ENCODE measurements at places on chromosomes 1 and 21. TPM values are rescaled to one million over a fixed set of nuclear protein-coding genes. Genes with fewer than 3 reads are reported as not detected.

- DNase-seq: no peak
Measured at GRCh38 chr1:45051005-45051772, 39.1 kb downstream of the UROD start.

DNA sequence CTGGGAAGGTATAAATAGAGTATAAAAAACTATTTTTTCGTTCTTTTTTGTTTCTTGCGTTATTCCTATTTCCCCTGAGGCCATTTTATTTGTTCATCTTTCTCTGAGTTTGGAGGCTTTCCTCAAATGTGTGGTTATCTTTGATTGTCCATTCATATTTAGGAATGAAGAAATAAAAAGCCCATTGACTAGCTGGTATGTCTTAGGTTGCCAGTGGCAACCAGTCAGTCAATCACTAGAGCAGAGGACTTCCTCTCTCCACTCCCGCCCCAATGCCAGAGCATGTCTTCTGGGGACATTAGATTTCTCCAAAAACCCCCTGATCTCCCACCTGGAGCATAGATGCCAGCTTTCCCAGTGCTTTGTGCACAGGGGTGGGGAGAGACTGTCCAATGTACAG, 20.7 kb upstream of the FOXE3 start:
- no peak for DNase-seq

The AMY1A gene
- polyA plus RNA-seq: not detected

- no peak for DNase-seq
Measured at GRCh38 chr1:104973516-104973915, 1223.8 kb downstream of the AMY1C start.

DNA sequence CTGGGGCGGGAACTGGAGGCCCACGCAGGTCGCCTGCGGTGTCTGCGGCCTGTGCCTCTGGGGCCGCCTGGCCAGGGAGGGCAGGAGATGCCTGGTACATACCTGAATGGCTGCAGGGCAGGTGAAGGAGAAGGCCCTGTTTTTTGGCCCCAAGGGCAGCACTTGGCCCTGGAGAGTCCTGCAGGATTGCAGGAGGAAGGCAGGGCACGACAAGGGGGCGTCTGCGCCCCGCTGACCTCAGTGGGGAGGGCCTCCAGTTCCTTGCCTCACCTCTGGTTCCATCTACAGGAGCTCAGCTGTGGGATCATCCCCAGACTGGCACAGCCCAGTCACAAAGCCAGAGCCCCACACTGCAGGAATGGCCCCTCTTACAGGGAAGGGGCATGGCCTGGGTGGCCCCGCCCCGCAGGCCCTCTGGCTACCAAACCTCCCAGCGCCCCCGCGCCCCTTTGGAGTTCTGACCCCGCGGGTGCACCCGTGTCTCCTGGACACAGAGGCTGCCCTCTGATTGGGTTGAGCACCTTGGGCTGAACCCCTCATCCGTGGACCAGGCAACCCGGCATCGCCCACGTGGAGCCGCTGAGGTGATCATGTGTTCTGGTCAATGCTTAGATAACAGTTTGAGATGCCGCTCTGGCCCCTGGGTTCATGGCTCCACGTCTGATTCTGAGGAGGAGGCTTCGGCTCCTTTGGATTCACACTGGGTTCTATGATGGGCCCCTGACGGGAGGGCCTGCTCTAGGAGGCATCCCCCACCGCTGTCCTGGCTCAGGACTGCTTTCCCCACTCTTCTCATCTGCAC, 1.3 kb upstream of the PEX10 start:
- peak; percentile 66 for DNase-seq

The CNR2 gene
- 0.06 TPM for polyA plus RNA-seq

DNA sequence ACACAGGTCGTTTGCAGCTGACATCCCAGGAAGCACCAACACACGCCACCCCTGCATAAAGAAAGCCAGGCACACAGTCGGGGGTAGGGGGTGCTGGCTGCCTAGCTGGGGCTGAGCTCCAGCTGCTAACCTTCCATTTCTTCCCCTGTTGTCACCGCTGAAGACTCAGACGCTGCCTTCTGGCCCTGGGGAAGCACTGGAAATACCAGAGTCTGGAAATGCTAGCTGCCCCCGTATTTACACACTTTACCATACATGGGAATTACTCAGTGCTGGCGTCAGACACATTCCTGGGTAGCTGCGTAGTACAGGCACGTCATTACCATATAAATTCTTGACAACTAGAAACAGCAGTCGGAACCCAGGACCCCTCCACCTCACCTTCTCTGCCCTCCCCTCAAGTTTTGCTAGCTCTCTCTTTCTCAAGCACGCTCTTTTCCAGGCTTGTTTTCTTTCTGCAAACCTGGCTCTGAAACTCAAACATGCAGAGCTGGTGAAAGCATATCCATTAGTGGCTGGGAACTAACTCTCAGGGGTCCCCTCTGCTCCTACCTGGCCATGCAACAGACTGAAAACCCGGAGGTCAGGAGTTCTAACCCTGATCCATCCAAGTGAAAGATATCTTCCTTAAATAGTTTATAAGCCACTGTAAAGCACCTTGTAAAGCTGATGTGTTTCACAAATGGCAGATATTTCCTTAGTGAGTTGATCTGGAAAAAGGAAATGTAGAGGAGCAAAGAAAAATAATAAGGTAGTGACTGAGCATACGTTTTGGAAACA, 3.3 kb downstream of the CSRP1 start:
- peak; percentile 74 for DNase-seq

DNA sequence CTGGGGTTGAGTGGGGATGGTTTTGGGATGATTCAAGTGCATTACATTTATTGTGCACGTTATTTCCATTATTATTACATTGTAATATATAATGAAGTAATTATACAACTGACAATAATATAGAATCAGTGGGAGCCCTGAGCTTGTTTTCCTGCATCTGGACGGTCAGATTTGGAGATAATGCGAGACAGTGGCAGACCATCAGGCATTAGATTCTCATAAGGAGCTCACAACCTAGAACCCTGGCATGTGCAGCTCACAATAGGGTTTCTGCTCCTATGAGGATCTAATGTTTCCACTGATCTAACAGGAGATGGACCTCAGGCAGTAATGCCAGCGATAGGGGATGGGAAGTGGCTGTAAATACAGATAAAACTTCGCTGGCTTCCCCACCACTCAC, 77.9 kb upstream of the LRRC53 start:
- no peak for DNase-seq

- no peak for DNase-seq
Measured at GRCh38 chr1:81493102-81493869, 307.4 kb upstream of the ADGRL2 start.

Measured in large intestine (tissue), 12 donors.